Lower lobe of right lung (tissue), 2 donors: ENCODE measurements at places on chromosomes 6 and 20. TPM values are rescaled to one million over a fixed set of nuclear protein-coding genes. Genes with fewer than 3 reads are reported as not detected.

DNA sequence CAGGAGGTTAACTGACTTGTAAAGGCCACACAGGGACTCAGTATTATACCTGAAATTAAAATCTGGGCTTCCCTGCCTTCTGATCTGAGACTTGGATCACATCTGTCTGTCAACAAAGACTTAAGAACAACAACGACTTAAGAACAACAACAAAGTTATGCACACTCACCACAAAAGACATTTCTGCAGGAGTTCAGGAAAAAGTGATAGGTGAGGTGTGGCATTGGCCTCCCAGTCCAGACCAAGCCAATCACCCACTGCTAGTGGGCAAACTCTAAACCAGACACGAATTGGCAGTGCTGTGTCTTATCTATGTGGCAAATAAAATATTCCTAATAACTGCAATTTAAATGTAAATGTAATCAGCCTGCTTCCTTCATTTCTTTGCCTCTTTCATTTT, 61.3 kb downstream of the PRDM1 start:
- no peak overlapping the region for H3K27ac ChIP-seq
- no peak overlapping the region for H3K4me3 ChIP-seq
- no peak for DNase-seq
- H3K4me1 ChIP-seq, result no peaks in the 10 kb centered on the region
- H3K36me3 ChIP-seq, result no peaks in the 10 kb centered on the region
- no peaks in the 10 kb centered on the region for H3K27me3 ChIP-seq

DNA sequence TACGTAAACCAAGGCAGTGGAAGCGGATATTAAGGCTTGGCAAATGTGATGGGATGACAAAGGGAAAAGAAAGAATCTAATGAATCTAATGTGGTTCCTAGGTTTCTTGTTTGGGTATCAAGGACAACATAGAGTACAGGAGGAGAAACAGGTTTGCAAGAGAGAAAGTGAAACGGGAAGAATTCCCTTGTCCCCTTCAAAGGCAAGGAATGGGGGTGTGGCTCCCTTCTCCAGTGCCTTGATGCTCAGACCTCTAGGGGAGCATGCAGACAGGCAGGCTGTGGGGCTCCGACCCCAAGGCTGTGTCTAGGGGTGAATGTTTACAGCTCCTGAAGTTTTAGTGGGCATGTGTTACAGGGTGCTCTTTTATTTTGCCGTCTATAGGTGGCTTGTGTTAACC, 317.5 kb upstream of the HSF2 start:
- H3K4me1 ChIP-seq, result no peaks in the 10 kb centered on the region
- no peak overlapping the region for H3K27ac ChIP-seq
- H3K27me3 ChIP-seq, result no peaks in the 10 kb centered on the region

DNA sequence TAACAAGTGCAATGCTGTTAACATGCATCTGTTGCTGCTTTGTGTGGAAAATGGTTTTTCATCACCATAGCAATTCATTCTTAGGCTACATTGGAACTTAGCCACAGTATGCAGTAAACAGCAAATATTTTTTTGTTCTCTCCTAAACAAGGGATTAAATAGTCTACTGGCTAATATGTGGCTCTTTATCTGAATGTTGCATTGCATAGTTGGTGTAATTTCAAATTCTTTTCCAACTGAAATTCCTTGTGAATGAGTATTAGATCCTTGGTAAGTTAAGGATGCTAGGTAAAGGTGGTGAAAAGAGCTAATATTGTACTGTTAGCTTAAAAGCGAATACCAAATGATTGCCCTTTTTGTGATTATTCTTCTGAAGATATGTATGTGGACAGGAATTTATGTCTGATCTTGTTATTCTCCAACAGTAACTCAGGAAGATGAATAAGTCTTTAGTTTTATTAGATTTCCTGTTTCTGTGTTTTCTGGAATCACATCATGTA, 958 bp downstream of the MLIP start:
- no peak overlapping the region for H3K27ac ChIP-seq
- no peaks in the 10 kb centered on the region for H3K36me3 ChIP-seq
- no peak for DNase-seq
- no peaks in the 10 kb centered on the region for H3K27me3 ChIP-seq
- no peak overlapping the region for H3K4me3 ChIP-seq

GRCh38 chr6:3392930-3393835, 63.7 kb downstream of the SLC22A23 start:
- no peak for DNase-seq
- H3K4me3 ChIP-seq, result no peak overlapping the region
- H3K27ac ChIP-seq, result no peak overlapping the region
- H3K27me3 ChIP-seq, result no peaks in the 10 kb centered on the region
- no peaks in the 10 kb centered on the region for H3K36me3 ChIP-seq

DNA sequence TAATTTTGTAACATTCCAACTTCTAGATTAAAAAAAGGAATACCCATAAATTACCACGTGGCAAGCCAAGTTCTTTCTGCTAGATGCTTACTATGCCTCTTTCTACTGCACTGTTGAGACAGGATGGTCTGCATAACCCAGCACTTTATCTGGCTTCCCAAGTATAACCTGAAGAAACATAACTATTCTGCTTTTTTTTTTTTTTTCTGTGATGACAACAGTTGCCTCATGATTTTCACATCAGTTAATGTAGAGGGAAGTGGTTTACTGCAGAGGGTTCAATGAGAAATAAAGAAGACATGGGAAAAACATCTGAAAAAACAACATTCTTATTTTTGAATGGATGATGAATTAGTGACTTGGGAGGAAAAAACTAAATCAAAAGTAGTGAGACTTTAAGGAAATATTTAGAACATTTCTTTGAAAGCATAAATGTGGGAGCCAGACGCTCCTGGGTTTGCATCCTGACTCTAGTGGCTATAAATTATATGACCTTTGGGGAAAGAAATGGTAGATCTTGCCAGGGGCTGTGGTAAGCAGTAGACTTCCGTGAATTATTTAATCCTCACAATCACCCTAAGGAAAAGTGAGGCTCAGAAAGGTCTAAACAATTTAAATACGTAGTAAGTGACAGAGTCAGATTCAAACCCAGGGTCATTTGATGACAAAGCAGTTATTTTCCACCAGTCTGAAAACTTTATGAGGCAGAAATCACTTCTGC, 230.7 kb downstream of the PHACTR1 start:
- H3K36me3 ChIP-seq, result no peaks in the 10 kb centered on the region
- H3K27me3 ChIP-seq, result no peaks in the 10 kb centered on the region
- no peak overlapping the region for H3K27ac ChIP-seq

The RUNX2 gene
- 3.7 TPM for total RNA-seq
